ENCODE measurements at places on chromosomes 5 and 9.

DNA sequence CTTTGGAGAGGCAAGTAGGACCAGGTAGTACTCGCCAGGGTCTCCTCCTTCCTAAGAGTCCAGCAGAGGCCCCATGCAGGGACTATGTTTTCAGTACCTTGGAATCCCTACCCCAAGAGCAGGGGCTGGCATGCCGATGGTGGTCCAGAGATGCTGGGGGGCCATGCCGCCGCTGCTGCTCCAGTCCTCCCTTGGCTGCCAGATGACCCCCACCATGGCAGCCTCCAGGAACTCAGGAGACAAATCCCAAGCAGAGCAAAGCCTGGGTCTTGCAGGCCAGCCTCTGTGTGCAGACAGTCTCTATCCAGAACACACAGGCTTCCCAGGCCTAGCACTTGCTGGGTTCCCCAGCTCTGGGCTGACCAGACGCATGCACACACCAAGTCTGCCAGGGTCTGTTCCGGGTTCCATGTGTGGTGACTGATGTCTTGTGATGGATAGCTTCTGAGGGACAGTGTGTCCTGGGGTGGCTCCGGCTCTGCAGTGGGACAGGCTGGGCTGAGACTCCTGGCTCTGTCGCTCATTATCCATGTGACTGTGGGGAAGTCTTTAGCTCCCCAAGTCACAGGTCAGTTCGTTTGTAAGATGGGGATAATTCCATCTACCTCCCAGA, 127.3 kb downstream of the CRB2 start:
- DNase-seq: no peak

DNA sequence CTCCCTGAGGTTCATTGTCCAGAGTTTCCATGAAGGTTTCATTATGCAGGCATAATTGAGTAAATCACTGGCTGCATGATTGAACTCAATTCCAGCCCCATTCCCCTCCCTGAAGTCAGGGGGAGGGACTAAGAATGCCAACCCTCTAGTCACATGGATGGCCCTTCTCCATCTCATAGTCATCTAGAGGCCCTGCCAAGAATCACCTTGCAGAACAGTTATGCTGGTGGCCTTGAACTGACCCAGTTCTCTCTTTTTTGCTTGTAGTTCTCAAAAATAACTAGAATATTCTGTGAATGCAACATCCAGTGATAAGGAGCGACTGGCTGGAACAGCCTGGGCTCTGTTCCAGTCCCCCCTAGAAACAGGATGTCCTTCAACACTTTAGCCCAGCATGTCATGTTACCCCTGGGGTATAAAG, 31.7 kb downstream of the SLC35A4 start:
- DNase-seq: no peak

- no peak for DNase-seq
These were observed 20.7 kb downstream of the PTPN3 start for GRCh38 chr9:109477258-109478050.

GRCh38 chr9:101787891-101788290, 49.4 kb upstream of the GRIN3A start:
- DNase-seq: no peak

GRCh38 chr5:154309805-154310204, 119.3 kb downstream of the GALNT10 start:
- no peak for DNase-seq

DNA sequence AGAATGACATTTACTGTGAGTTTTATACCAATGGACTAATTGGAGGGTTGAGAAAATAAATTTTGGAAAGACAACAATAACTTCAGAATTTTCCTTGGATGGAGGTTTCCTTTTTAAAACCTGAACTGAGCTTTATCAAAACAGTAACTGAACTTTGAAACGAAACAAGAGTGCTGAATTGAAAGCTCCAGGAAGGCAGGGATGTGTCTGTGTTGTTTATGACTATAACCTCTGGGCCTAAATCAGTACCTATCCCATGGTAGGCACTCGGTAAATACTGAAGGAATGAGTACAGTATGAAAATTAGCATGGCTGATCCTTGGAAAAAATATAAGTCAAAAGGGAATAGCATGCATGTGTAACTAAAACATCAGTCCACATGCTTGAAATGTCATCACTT, 93.9 kb downstream of the GHR start:
- no peak for DNase-seq

DNA sequence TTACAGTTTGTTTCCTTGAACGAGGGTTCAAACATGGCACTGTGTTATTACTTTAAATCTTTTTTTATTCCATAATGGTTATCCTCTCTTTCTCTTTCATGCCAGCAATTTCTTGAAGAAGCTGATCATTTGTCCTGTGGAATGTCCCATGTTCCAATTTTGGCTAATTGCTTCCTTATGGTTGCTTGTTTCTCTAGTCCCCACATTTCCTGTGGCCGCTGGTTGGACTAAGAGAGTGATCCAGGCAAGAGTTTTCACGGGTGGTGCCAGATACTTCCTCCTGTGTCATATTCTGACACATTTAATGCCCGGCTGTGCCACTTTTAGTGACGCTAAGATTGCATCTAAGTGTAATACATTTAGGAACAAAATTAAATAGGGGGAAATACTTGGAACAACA, 83.8 kb upstream of the FAM169A start:
- no peak for DNase-seq

GRCh38 chr5:76331126-76331525, 72.0 kb upstream of the IQGAP2 start:
- no peak for DNase-seq

DNA sequence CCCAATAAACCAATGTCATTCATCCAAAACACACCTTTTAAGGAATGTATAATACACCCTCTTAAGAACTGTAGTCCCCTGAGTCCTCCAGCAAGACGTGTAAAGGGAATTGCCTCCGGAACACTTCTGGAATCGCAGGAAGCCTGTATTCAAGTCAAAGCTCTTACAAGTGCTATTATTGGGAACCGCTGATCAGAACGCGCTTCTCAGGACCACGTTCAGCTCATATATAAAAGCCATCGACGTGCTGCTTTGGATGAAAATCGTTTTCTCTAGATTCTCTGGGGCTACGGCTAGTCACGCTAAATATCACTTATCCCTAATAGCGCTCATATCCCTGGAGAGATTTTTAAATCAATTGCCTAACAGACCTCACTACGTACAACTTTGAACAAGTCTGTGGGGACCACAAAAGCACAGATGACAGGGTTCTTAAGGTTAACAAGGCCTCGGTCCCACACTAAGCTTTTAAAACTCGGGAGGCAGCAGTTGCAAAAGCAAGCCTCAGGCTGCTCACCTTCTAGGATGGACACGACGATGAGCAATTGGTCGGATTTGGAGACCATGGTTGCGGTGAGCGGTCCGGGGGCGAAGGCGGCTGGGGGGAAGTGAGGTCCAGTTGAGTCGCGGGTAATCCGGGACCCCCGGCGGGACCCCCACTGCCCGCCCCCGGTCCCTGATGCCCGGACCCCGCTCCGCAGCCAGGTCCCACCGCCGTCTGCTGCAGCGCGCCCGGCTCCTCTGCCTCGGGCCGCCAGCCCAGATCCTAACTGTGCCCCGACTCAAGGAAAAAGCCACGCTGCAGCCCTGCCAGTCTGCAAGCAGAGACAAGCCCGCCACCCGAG, 548 bp downstream of the CEP120 start:
- no peak for DNase-seq

- no peak for DNase-seq
These were observed 142.9 kb upstream of the MSX2 start for GRCh38 chr5:174581479-174581878.

GRCh38 chr5:24854850-24855249, 210.1 kb upstream of the CDH10 start:
- no peak for DNase-seq

- no peak for DNase-seq
These were observed 232.3 kb upstream of the TRPM3 start for GRCh38 chr9:71353720-71354119.

- no peak for DNase-seq
These were observed 23.9 kb downstream of the DCP2 start for GRCh38 chr5:113000466-113000865.

DNA sequence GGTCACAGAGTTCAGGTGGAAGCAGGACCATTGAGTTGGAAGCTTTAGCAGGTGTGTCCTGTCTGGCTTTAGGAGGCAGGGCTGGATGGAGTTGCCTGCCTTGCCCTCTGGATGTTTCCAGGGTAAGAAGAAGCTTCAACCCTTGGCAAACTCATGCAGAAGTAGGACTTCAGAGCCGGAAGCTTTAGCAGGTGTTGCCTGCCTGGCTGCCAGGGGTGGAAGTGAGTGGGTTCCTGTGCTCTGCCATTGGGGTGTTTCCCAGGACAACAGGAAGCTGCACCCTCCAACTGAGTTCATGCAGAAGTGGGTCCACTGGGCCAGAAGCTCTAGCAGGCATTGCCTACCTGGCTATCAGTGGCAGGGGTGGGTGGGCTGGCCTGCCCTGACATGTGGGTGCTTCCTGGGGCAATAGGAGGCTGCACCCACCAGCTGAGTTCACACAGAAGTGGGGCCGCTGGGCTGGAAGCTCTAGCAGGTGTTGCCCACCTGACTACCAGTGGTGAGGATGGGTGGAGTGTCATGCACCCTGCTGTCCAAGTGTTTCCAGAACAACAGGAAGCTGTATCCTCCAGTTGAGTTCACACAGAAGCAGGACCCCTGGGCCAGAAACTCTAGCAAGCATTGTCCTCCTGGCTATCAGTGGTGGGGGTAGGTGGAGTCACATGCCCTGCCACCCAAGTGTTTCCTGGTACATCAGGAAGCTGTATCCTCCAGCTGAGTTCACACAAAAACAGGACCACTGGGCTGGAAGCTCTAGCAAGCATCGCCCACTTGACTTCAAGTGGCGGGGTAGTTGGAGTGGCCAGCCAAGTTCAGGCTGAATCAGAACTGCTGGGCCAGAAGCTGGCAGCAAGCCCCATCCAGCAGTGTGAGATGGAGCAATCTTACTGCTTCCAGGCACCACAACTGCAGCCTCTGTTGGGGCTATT, 24.6 kb downstream of the LOX start:
- no peak for DNase-seq

- no peak for DNase-seq
These were observed 83.0 kb downstream of the STK10 start for GRCh38 chr5:172104801-172105701.

DNA sequence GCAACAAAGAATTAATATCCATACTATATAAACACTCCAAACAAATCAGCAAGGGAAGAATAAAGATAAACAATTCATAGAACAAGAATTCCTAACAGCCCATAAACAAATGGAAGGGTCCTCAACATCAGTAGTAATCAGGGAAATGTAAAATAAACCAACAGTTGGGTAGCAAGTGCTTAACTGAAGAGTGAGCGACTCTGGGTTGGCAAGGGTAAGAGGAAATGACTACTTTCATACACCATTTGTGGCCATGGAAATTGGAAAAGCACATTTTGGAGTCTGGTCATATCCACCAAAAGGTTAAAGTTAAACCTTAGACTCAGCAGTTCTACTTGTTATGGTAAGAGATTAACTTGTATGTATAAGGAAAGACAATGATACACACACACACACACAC, 17.4 kb upstream of the RORB start:
- no peak for DNase-seq

All from stimulated activated CD4-positive, alpha-beta T cell treated with anti-CD3 and anti-CD28 coated beads, Interleukin-2, amount 100 ng/mL, for 4 hours (primary cell).